Activated naive CD4-positive, alpha-beta T cell treated with anti-CD3 and anti-CD28 coated beads, Interleukin-2, amount 10 ng/mL, durations not matched to agents 5 hours and 36 hours (primary cell): ENCODE measurements at places on chromosomes 4 and X. TPM values are rescaled to one million over a fixed set of nuclear protein-coding genes. Genes with fewer than 3 reads are reported as not detected.

Gene REELD1
- total RNA-seq: not detected

Gene CDK16
- total RNA-seq: 56.0 TPM

Gene DRP2
- total RNA-seq: 0.55 TPM

Gene RASL11B
- 0.23 TPM for total RNA-seq

Gene CDKL5
- 1.4 TPM for total RNA-seq

Gene CXorf66
- not detected for total RNA-seq
